ENCODE measurements at places on chromosomes 3 and 15. TPM values are rescaled to one million over a fixed set of nuclear protein-coding genes. Genes with fewer than 3 reads are reported as not detected.

Gene GRM2
- 0.05 TPM for total RNA-seq

Gene SCG3
- total RNA-seq, result not detected

Gene RMDN3
- 47.3 TPM for total RNA-seq

Gene HAPLN3
- 1.0 TPM for total RNA-seq

Gene PROK2
- 0.25 TPM for total RNA-seq

Gene AMOTL2
- total RNA-seq, result 26.8 TPM

Gene CPLX3
- not detected for total RNA-seq

Gene GRK7
- not detected for total RNA-seq

Gene SLC33A1
- 39.7 TPM for total RNA-seq

Gene C3orf80
- total RNA-seq, result 0.10 TPM

Gene FRMD5
- not detected for total RNA-seq

Gene TEX55
- not detected for total RNA-seq

Gene THRB
- total RNA-seq, result 30.7 TPM

Gene TLR9
- total RNA-seq, result not detected

Gene IDH2
- total RNA-seq, result 292 TPM

Gene ADAMTS9
- total RNA-seq, result 0.81 TPM

Gene SENP7
- total RNA-seq, result 3.6 TPM

Gene NMB
- total RNA-seq, result 0.58 TPM

Gene GOLGA8J
- total RNA-seq, result 0.10 TPM

Gene EMC7
- 38.1 TPM for total RNA-seq

Gene GOLGA6L4
- 2.2 TPM for total RNA-seq

Gene GOLGA8O
- 3.2 TPM for total RNA-seq

Gene CPNE9
- not detected for total RNA-seq

Gene C3orf70
- total RNA-seq, result 0.28 TPM

Gene MYRIP
- total RNA-seq, result 12.7 TPM

Gene FSD2
- total RNA-seq, result not detected

Gene MESP1
- total RNA-seq, result 3.1 TPM

Gene THSD4
- 19.5 TPM for total RNA-seq

Gene CA12
- total RNA-seq, result 0.28 TPM

Gene ITIH1
- total RNA-seq, result 1,331 TPM

Gene AADACL2
- not detected for total RNA-seq

Gene MED12L
- total RNA-seq, result 0.15 TPM

Gene ATP13A5
- total RNA-seq, result not detected

Gene PLSCR5
- total RNA-seq, result not detected

Gene CNTN3
- total RNA-seq, result 5.7 TPM

Gene WDR93
- not detected for total RNA-seq

Gene RBMS3
- total RNA-seq, result 9.6 TPM

Gene MAGEL2
- total RNA-seq, result not detected

Gene RHCG
- 0.15 TPM for total RNA-seq

Gene GPR149
- not detected for total RNA-seq

Gene CISH
- 8.5 TPM for total RNA-seq

Gene PLSCR1
- total RNA-seq, result 21.3 TPM

Gene SORD
- 342 TPM for total RNA-seq

Gene CMTM8
- 17.1 TPM for total RNA-seq

Gene TM6SF1
- 0.81 TPM for total RNA-seq

Gene ZNF80
- total RNA-seq, result not detected

Gene ADAMTS7
- total RNA-seq, result 0.86 TPM

Gene IQCF5
- not detected for total RNA-seq

Gene GREM1
- 2.2 TPM for total RNA-seq

Gene GPR15
- total RNA-seq, result not detected

Gene ZBTB20
- 50.6 TPM for total RNA-seq

Gene NRG4
- 3.2 TPM for total RNA-seq

Gene PLXNA1
- 3.4 TPM for total RNA-seq

Gene GOLGA8N
- 8.8 TPM for total RNA-seq

Gene PIERCE2
- total RNA-seq, result 0.60 TPM

Gene DUOXA2
- not detected for total RNA-seq

Data from left lobe of liver (tissue), 2 donors.